ENCODE measurements at places on chromosomes 2 and 18.

DNA sequence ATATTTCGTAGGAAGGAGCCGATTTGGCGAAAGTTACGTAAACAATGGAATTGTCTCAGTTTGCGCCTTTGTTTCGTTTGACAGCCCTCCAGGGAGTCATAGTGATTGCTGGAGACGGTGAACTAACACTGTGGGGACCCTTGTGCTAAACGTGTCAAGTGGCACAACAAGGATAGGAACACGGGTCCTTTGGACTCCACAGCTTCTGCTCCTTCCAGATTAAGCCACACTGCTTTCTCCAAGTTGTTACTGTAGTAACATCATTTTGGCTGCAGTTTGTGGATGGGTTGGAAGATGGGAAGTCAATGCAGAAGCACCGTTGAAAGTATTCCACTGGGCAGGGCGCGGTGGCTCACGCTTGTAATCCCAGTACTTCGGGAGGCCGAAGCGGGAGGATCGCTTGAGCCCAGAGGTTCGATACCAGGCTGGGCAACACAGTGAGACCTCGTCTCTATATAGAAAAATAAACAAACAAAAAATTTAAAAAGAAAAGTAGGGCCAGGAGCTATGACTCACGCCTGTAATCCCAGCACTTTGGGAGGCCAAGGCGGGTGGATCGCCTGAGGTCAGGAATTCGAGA lies 636 bp upstream of the IMMT start:
- no peak for DNase-seq

DNA sequence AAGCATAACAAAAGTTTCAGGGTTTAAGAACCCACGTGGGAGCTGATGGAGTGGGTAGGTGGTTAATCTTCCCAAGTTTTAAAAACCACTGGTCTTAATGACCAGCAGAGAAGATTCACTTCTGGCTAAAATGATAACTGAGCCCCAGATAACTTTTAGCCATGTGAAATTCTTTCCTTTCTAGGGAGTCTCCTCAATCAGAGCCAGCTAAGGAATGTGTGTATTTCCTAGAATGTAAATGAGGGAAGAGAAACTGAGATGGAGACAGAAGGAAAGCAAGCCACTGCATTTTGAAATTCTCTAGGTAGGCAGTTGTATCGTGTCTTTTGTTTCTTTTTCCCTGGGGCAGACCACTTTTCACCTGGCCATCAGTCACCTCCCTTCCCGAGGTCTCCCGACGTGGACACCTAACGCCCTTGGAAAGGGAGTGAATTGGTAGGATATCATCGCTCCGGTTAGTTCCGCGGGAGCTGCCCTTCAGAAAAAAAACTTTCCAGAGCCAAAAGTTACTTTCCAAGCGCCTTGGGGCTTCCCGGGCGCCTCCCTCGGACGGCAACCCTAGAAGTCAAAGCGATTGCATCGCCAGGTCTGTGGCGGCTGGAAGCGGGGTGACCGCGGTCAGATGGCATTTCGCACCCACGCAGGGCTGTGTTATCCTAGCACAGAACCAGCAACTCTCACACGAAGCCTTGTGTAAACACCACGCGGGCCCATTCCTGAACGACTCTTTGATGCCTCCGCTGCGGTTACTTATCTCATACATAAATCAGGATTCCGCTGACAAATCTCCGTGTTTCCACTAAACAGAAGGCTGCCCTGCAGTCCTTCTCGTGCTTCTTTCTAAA lies 1.3 kb downstream of the COLEC12 start:
- no peak for DNase-seq

GRCh38 chr18:43776997-43777396 lies 499.7 kb upstream of the SYT4 start:
- DNase-seq = no peak

DNA sequence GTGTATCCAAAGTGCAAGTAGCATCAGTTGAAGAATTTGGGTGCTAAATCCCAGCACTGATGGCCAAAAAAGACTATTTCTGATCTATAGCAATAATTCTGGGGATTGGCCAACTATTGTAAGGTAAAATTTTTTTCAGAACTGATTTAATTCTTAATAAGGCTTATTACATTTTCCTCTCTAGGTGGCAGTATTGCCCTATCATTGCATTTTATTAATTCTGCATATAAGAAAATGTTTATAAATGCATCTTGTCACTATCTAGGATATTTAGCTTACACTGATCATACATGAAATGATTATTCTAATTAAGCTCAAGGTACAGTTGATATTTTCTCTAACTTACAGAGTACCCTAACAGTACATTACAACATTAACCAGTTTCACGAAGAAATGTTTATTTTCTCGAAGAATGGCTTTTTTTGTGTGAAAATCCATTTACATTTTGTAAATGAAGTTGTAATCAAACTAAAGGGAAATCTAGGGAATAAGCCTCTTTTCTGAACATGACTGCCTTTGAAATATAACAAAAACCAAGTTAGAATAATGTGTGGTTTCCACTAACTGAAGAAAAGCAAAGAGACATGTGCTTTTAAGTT lies 11.0 kb downstream of the TTN start:
- DNase-seq = no peak

DNA sequence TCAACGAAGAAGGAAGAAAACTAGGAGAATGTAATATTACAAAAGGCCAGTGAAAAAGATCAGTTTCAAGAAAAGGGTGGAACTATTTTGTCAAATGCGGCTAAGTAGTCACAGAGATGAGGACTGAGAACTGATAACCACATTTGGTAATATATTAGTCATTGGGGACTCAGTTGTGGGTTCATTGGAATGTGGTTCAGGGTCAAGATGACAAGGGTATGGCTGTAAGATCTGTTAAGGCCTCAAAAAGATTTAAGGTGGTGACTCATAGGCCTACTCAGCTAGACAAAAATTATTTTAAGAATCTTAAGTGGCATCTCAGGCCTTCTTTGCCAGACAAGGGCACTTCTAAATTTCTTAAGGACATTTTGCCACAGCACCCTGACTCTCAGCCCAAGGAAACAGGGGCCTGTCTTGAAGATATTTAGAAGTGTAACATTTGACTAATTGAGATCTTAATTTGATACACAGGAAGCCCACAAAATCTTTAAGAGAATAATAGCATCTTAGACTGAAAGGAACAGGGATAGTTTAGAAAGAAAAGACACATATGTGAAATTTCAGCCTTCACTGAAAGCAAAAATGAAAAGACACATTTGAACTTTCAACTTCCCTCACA lies 81.3 kb downstream of the STRADB start:
- DNase-seq = no peak

DNA sequence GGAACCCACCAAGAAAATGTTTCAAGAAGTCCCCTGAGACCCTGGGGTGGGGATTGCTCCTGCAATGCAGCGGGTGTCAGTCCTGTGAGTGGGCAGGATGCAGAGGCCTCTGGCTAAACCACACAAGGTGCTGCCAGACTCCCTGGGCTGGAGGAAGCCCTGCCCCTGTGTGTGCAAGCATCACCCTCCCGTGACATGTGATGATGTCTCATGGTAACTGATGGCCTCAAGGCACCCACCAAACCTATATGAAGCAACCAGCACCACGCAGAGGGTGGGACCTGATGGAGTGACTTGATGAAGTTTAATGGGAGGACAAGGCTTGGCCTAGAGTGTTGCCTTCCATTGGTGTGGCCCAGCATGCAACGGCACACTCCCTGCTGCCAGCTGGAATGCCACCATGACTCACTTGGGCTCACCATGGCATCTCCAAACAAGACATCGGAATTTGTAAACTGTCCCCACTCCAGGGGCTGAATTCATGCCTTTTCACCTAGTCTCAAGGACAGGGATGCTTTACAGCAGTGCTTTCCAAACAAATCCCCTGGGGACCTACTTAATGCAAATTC lies 8.7 kb upstream of the SLC14A1 start:
- no peak for DNase-seq

GRCh38 chr2:36058953-36059352 lies 296.6 kb upstream of the CRIM1 start:
- DNase-seq = no peak

DNA sequence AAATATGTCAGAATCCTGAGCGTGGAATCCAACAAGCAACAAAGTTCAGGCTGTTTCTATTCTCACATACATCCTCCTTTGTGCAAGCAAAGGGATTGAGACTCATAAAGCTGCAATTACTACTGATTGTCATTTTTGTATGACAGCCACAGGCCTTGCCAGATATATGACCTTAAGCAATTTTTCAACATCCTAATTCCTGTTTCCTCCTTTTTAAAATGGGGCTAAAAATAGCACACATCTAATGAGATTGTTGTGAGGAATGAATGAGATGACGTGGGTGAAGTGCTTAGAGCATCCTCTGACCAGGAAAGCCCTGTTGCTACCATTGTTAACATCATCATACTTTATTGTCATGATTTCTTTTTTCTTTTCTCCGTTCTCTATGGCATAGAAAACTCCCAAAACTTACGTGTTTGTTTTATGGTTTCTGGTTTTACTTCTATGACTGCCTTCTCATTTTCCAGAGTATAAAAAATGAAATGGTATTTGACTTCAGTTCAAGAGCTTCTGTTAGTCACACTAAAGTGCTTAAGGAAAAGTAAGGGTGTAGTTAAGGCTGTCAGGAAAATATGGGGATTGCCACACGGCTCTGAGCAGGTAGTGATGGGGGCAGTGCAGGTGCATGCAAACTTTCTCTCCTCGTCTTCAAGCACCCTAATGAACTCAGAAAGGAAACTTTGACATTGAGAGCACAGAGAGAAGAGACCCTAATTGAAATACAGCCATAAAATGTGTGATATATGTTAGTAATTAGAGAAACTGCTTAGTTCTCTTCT lies 590.6 kb upstream of the NETO1 start:
- no peak for DNase-seq

- no peak for DNase-seq
These were observed 96.7 kb upstream of the COPS8 start for GRCh38 chr2:236988690-236989624.

- DNase-seq = no peak
These were observed 110.2 kb downstream of the EPHA4 start for GRCh38 chr2:221461901-221462300.

DNA sequence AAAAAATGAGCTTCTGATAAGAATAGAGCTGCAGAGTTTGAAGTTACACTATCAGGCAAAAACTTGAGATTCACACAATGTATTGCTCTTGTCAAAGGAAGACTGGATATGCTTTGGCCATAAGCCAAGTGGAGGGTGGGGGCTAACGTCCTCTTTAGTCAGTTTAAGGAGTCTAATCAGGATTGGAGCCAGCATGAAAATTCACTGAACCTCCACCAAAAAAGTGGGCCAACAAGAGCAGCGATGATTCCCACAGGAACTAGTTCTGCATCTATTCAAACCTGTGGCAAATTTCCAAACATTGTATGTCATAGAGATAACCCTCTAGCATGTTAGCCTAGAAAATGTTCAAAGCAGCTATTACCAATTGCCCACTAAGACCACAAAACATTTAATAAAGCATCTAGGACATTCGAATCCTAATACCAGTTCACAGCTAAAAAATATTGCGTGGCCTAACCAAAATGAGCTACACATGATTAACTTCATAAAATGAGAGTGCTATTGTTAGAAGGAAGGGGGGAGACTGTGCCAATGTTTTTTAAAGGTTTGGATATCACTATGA lies 43.5 kb upstream of the TMEM247 start:
- no peak for DNase-seq

GRCh38 chr2:54470266-54470938 lies 14.3 kb downstream of the SPTBN1 start:
- DNase-seq = no peak

- no peak for DNase-seq
These were observed 190.0 kb downstream of the ALPK2 start for GRCh38 chr18:58438958-58439300.

DNA sequence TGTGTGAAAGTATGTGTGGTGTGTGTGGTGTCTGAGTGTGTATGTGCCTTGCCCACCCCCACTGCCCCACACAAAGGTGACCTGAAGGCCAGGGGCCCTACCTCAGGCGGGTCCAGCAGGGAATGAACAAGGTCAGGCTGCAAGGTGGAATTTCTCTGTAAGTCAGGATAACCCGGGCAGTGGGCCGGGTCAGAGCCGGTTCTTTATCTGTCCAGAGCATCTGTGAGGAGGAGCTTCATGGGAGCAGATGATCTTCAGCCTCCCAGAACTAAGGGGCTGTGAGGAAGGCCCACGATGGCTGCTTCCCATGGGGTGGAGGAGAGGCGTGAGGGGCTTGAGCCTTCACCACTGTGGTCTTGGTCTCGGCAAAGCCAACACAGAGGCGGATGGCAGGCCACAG lies 150.3 kb downstream of the TFCP2L1 start:
- DNase-seq = no peak

GRCh38 chr18:34929336-34929780 lies 111.9 kb upstream of the MAPRE2 start:
- DNase-seq = no peak

DNA sequence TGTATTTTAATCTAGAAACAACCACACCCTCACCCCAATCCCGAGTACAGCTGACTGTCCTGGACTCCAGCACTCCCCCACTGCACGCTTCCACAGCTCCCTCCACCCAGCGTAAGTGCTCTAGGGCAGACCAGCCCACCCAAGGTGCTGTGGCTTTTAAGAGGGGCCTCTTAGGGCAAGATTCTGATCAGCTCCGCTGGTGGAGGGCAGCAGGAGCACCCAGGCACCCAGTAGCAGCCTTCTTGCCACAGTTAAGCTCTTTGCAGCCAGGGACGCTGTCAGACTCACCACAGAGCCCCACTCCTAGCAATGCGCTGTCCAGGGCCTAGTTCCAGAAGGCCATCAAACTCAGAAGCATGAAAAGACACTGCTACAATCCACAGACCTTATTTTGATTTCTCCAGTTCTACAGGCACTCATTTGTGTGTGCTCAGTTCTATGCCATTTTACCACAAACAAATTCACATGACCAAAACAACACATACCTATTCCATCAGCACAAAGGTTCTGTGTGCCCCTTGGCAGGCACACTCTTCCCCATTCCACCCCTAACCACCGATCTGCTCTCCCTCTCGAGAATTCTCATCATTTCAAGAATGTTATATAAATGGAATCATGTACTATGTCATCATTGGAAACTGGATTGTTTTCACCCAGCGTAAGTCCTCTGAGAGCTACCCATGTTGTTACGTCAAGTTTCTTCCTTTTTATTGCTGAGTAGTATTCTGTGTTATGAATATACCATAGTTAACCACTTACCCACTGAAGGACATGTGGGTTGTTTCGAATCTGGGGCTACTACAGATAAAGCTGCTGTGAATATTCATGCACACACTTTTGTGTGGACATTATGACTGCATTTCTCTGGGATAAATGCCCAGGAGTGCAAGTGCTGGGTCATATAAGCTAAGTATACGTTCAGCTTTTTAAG lies 40.4 kb downstream of the PTPN2 start:
- no peak for DNase-seq

DNA sequence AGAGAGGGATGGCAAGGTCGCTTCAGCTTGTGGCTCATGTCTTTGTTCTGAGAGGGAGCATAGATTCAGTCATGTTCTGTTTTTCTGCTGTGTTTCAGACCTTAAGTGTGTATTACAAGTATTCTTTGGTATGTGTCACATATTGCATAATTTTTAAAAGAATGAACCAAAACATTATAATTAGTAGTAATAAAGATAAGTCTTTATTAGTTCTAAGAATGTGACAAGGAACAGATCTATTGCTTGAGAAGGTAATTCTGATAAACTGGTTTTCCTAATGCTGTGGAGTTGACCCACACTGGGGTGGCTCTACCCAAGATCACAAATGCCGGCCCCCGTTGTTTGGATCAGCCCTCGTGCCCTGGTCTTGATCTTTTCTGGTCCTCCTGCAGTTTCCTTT lies 124.3 kb upstream of the FOSL2 start:
- DNase-seq = no peak
